ENCODE measurements at places on chromosomes 2 and 18. TPM values are rescaled to one million over a fixed set of nuclear protein-coding genes. Genes with fewer than 3 reads are reported as not detected.

DNA sequence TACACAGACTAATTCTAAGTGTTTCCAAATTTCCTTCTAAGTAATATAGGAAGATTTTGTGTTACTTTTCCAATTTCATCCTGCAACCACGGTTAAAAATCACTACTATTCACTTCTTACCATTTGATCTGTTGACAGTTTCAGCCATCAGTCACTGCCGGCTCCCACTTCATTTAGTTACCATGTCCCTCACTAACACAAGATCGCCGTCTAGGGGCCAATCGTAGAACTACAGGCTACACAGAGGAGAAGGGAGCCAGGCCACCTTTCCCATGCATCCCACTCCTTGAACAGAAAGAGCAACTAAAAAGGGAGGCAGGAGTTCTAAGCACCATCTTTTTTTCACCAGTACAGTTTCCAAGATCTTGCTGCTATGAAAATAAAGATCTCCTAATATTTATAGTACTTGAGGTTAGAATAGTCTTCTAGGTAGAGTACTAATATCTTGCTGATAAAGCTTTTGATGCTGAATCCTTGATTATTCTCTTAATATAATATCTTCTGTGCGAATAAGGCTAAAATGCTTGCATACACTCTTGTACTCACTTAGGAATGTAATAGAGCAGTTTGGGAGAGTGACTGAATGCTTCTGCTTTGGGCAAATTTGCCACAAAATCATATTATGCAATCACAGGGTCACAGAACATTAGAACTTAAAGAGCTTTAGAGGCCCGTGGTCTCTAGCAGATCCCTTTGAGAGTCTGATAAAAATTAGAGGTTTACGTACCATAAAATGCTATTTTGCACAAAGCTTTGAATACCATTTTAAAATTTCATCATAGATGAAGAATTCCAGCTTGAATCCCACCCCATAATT, 39.5 kb upstream of the CYP1B1 start:
- peak; percentile 86 for DNase-seq

DNA sequence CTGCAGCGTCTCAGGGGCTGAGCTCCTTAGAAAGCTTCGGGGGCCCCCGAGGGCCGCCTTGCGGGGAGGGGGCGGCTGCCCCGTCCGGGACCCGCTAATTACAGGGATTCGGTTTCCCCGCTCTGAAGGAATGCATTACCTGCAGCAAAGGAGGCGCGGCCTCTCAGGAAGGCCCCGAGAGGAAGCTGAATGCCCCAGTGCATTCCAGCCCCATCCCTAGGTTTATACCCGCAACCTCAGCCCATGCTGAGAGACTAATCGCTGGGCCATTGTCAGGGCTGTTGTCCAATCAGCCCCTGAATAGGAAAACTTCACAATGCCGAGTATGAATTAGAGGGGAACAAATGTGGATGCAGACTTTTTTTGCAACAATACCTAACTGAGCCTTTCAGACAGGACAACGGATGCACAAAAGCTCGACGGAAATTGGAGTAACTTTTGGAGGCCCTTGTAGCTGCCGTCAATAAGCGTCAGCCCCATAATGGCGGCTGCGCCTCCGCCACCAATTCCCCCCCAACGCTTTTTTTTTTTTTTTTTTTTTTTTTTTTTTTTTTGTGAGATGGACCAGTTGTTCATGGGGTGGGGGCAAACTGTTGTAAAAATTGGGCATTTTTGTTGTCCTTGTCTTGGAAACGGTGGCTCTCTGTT, 138.6 kb upstream of the SIX3 start:
- peak; percentile 59 for DNase-seq

DNA sequence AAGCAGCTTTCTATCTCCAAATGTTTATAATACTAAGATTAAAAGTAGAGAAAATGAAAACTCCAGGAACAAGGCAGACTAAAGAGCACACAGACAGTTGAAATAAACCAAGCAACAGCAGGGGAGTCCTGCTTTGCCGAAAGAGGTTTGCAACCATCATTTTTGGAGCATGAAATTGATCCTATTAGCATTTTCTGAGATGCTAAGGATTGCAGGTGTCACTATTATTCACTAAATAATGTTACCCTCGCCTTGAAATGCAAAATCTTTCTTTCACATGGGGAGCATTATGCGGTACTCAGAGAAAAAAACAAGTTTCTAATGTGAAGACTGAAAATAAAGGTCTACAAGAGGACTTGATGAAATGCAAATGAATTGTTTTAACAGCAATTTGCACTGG, 81.7 kb upstream of the DNAJC10 start:
- no peak for DNase-seq

The PSMG2 gene
- total RNA-seq = 106 TPM

The GPR45 gene
- total RNA-seq = not detected

The DSG1 gene
- not detected for total RNA-seq

- no peak for DNase-seq
These were observed 2136.2 kb upstream of the CELF4 start for GRCh38 chr18:39701839-39702238.

DNA sequence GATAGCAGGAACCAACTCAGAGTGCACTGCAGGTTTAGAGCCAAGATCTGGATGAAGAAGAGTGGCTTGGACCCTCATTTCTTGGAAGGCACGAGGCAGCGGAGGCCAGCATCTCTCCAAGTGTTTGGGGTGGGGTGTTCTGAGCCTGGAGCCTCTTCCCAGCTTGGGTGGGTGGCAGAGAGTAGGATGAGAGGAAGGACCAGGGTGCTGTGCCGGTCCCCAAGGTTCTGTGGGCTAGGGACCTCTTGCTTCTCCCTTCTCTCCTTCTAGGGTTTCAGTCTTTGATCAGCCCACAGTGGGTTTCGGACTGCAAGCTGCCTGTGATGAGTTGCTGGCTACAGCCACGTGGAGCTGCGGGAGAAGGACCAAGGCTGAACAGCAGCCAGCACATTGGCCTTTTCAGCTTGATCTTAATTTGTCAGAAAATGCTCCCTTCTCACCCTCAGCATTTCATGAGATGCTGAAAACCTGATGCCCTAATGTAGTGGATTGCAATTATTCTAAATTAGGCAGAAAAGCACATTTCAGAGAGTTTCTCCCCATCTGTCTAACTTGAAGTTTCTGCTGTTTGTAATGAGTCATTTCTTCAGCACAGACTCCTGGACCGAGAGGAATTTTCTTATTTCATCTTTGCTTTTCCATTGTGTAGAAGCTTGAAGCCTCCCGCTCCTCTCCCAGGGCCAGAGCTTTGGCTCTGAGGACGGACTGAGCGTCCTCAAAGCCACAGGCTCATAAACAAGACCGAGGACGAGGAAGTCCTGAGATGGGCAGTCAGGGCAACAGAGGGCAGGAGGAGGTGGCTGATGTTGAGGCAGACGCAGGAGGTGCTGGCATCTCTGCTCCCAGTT, 99.1 kb upstream of the HDAC4 start:
- no peak for DNase-seq

DNA sequence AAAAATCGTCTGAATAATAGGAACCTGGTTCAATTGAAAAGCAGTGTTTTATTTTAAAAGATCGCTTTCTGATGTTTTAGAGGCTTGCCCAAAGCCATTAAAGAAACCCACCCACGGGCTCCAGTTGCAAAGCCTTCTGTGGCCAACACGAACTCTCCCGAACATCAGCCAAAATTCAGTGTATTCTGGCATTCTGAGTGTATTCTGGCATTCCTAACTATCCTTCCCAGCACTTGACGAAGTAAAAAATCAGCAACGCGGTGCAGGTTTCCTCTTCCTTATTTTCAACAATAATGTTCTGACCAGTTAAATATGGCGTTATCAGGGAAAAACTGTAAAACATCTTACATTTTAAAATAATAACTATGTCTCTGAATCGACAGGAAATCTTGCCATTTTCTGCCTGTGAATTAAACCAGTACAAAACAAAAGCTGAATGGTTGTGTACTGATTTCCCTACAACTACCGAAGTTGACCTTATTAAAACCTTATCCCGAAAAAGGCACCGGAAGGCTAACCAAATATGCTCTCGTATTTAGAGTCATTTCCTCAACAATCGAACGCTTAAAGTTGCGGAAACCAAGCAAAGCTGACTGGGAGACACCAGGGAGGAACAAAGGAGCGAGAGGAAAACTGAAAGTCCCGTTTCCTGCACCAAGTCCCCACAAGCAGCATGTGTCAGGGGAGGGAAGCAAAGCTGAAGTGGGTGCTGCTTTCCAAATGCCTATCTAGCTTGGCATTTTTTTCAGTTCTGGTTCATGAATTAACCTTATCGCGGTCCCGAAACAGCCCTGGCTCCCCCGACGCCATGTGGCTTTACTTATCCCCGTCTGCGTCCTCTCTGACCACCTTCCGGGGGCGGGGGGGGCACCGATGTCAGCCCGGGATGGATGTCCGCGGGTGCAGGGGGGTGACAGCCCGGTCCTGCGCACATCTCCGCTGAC, 44.3 kb downstream of the ZNF516 start:
- DNase-seq = no peak

GRCh38 chr2:133568172-133568571, at the start of gene NCKAP5:
Gene NCKAP5 (minus strand): TSS chr2:133568463. CDS start chr2:133517526, 50,937 bp downstream.
- peak; percentile 60 for DNase-seq

DNA sequence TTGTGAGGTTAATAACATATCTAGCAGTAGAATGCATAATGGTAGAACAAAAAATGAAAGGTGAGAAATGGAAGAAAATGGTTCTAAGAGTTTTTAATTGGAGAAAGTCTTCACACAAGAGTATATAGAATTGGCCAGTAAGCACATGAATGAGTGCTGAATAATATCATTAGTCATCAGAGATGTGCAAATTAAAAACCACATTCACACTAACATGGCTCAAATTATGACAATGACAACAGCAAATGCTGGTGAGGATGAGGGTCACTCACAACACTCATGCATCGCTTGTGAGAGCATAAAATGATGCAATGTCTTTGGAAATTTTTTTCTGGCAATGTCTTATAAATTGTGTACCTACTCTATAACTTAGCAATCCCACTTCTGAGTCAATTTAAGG, 1355.4 kb upstream of the ACVR2A start:
- DNase-seq = no peak

- no peak for DNase-seq
These were observed 69.7 kb downstream of the EPHA4 start for GRCh38 chr2:221502270-221503010.

The TMEM169 gene
- 1.1 TPM for total RNA-seq

DNA sequence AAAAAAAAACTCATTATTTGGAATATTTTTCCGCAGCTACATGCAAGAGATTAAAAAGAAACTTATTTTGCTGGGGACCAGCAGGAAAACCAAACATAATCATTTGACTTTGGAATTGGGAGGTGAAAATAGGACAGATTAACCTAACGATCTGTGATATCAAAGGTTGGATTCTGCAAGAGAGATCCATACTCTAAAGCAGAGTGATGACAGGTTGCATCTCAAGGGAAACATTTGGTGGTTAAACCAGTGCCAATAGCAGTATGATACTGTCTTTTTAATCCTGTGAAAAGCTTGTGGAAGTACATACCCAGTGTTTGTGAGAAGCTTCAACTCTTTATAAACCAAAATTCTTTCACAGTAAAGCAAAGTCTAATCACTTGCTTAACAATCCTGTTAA, 5.3 kb upstream of the IKZF2 start:
- DNase-seq = no peak

Data from Caco-2 (cell line).